ENCODE measurements at places on chromosomes 1 and 21.

DNA sequence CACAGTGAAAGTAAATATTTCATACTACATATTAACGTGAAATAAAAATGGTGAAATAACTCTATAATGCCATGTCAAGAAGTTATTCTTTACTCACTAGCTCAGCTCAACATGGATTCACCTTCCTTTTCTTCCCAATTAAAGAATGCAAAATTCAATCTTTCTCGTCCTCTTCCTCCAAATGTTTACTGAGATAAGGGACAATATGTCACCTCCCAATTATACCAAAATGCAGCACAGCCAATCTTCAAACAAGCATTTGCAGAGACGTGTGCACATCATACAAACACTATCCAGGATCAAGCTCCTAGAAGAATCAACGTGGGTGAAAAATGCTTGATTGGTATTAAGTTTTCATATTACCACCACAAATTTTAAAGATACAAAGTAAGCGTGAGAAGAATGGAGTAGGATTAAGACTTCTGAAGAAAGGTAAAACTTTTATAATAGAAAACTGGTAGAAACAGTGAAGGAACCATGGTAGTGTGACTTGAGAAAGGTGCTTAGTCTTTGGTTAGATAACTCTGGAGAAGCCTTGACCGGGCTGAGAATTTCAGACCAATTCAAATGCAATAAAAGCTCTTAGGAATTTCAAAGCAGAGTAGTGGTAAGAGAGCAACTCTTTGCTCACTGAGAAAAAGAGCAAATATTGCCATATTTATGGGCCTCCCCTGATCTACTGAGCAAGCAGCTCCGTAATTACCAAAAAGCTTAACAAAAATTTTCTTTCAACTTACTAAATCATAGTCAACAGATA, 7.2 kb downstream of the PTP4A2 start:
- DNase-seq, result no peak

DNA sequence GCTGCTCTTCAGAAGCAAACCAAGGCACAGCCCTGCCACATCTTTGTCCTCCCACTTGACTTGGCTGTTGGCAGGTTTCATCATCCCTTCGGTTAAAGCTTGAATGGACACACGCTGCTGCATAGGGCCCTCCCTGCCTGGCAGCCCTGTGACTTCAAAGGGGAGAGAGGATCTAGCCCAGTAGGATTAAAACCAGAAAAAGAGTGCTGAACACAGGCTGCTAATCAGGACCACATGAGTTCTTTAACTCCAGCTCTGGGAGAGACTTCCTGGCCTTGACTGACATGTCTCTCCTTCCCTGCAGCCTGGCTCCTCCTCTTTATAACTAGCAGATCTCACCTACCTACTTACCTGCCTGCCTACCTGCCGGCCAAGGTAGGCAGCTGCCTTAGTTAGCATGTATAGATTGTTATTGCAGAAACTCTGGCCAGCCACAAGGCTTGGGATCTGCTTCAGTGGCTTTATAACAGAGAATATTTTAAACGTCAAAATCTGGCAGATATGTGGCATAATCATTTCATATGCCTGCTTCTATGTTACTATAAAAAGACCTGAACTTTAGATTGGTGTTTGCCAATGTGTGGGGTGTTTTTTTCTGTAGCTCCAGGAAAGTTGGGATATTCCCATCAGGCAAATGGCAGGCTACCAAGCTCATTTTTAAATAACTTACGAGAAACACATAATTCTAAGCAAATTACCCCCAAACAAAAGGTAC, 49.4 kb downstream of the ERG start:
- peak; percentile 45 for DNase-seq

DNA sequence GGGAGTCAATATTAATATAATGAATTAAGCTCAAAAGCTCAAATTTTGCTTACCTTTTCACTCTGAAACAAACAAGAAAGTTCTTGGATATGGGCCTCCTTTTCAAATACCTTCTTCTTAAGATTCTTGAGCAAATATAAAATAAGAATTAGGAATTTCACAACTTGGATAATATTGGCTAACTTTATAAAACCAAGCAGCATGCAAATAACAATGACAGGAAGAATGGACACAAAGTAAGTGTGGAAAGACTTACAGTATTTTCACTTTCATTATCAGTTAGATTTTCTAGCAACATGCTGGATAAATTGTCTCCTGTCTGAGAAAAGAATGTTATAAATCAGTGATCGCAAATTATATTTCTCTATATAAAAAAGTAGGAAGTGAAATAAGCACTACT, 13.2 kb downstream of the ODF2L start:
- no peak for DNase-seq

DNA sequence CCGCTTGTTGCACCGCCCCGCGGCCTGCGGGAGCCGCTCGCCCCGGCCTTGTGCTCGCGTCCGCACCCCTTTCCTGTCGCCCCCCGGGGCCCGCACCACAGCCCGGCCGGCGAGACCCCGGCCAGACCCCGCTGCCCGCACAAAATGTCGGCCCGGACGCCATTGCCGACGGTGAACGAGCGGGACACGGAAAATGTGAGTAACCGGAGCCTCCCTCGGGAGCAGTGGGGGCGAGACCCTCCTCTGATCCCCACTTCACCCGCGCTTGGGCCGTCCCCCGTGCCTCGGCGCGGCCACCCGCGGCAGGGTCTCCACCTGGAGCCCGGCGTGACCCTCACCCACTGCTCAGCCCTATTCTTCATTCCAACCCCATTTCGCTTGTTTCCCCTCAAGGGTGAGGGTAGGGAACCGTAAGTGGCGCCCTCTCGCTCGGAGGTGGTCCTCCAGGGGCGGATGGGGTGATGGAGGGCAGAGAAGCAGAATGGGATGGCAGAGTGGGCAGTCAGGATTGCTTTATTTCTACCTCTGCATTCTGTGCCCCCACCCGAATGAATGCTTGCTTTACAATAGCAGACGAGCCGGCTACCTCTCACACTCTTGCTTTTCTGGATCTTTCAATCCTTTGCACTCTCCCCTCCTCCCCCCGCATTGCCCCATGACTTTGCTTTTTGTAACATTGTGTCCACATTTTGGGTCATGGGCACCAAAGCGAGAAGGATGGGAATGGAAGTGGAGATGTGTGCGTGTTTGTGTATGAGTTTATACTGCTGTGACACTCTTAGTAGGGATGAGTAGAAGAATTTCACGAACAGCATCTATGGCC, 954 bp downstream of the MARK1 start:
- DNase-seq, result peak; percentile 88

DNA sequence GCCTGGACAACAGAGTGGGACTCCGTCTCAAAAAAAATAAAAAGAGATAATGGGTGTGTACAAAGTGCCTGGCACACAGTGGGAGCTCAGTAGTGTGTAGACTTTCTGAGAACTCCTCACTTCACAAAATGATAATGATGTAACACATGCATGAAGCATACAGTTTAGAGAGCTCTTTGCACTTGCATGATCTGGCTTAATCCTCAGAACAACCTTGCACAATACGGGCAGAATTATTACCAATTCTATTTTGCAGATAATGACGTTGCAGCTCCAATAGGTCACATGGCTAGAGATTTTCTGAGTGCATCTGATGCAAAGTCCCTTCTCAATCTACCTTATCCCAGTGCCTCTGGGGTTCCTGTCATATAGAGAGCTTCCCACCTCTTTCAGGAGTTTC, 71.4 kb downstream of the CD247 start:
- no peak for DNase-seq

DNA sequence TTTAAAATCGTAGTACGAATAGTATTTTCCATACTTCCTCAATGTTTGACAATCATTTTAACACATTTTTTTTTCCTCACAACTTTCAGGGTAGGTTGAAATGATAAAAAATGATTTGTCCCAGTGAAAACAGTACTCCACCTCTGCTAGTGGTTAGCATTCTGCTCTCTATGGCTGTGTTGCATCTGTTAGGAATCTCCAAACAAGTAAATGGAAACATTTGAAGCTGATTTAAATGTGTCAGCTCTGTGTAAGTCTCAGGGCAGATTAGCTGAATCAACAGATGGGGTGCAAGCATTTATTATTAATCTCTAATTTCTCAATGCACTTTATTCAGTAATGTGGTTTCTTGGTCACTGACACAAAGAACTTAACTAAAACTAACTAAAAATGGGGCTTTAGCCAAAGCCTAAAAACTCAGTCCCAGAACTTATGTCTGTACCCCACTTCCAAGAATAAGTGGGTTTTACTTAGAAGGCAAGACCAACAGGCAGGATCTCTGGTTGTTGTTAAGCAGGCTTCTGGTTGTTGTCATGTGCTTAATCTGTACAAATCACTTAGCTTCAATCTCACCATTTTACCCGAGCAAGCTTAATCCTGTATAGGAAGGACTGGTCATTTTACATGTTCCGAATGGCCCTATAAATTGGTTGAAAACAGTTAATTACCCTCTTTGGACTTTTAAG, 67.8 kb downstream of the PRRX1 start:
- no peak for DNase-seq

- no peak for DNase-seq
Observed at GRCh38 chr1:47351305-47351704, 17.7 kb downstream of the CMPK1 start.

DNA sequence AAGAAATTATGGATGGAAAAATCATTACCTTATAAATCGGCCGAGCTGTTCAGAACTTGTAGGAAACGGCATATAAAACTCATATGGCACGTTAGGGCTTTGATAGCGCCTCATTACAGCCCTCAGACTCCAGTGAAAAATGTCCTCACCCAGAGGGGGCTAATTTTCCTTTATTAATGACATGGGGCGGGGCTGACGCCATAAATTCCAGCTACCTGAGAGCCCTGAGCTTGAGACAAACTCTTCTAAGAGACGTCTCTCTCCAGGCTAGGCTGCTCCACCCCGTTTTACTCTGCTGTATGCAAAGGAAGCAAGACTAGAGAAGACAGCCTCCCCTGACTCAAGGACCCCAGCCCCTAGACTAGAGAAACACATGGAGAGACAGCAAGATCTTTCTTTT, 149.4 kb downstream of the TRABD2B start:
- no peak for DNase-seq

DNA sequence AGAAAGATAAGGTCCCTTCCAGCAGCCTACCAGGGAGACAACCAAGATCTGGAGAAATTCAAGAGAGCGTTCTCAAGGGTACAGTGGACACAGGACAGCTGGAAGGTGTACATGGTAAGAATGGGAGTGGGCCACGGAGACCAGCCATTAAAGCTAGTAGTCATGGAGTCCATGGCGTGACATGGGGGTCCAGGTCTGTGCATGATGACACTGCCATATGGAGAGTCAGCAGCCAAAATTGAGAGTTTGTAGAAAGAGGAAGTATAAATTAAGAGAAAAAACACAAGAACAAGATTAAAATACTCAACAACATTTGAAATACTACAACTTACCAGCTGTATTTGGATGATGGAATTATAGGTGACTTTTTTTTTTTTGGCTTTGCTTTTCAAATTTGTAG, 7.9 kb upstream of the LORICRIN start:
- DNase-seq, result no peak

- DNase-seq, result no peak
Observed at GRCh38 chr1:160451859-160452232, 51.5 kb downstream of the VANGL2 start.

DNA sequence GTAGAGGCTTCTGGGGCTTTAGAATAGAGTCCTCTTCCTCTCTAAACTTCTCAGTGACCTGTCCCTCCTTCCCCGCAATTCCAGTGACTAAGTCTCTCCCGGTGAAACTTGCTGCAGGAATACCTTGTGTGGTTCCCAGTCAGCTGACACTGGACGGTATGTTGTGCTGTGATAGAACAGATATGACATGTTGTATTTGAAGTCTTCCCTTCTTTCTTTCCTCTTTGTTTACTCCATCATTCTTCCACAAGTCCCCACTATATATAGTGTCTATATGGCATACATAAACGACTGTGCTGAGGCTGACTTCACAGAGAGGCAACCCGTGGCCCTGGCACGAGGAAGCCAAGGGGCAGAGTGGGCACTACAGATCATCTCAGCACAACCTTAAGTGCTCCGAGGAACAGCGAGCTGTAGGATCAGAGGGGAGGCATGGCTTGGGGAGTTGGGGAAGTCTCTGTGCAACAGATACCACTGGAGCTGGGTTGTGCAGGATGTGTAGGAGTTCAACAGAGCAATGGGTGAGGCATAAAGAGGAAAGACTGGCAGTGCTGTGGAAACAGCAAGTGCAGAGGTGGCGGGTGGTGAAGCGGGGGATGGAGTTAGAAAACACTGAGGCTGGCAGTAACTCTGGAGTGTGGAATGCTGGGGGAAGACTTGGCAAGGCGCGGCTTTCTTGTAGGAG, 237.8 kb downstream of the TRABD2B start:
- DNase-seq, result no peak

- DNase-seq, result no peak
Observed at GRCh38 chr1:47942240-47942629, 55.0 kb downstream of the TRABD2B start.

- no peak for DNase-seq
Observed at GRCh38 chr1:31751822-31752241, 12.3 kb downstream of the ADGRB2 start.

DNA sequence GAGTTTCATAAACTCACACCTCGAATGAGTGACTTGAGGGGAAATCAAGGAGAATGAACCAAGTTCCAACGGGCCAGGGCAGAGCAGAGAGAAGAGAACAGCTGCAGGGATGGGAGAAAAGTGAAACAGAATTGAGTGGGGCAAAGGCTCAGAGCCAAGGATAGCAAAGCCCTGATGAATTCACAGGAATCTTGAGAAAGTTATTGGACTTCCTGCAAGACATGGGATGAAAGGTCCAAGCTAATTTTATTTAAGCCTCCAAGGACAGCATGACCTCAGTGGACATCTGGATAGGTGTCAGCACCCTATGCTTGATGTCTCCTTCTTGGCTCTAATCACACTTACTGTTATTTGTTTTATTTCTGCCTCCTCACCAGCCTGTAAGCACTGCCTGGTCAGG, 43.0 kb upstream of the RAVER2 start:
- DNase-seq, result no peak

DNA sequence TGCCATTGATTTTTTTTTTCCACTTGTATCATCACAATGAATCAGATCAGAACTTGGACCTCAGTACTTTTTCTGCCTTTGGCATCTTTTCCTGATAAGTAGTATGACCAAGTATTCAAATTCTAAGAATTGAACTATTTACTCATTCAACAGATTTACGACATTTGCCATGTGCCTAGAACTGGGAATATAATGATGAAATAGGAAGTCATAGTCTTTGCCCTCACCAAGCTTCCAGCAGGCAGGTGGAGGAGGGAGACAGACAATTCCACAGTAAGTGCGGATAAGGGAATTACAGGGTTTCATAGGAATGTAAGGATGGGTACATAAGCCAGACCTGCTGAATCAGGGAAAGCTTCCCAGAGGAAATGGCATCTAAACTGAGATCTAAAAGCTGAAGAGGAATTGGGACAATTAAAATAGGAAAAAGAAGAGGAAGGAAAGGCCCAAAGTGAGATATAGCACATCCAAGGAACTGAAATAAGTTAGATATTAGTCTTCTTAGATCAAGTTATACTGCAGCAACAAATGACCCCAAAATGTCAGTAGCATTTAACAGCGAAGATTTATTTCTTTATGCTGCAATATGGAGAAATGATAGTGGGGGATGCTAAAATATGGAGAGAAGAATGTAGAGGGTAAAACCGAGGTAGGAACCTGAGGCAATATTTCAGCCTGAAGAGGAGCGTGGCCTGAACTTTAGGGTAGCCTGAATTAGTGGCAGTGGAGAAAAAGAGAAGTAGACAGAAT, 5.3 kb upstream of the DDX59 start:
- no peak for DNase-seq
